ENCODE measurements at places on chromosomes 12 and 14. TPM values are rescaled to one million over a fixed set of nuclear protein-coding genes. Genes with fewer than 3 reads are reported as not detected.

Gene ZDHHC22
- total RNA-seq = 0.23 TPM

Gene RFLNA
- not detected for total RNA-seq

Gene PZP
- not detected for total RNA-seq

Gene CLEC9A
- not detected for total RNA-seq

Gene CLEC4C
- not detected for total RNA-seq

Gene KCNJ8
- total RNA-seq = 0.22 TPM

Gene TSPAN11
- total RNA-seq = 0.10 TPM

Gene IFNG-AS1
- total RNA-seq = not detected

Gene SLC11A2
- 20.0 TPM for total RNA-seq

Gene HHIPL1
- 0.20 TPM for total RNA-seq

Gene ACOT4
- total RNA-seq = 2.2 TPM

Gene KIAA0586
- total RNA-seq = 5.0 TPM

Gene RNASE7
- total RNA-seq = 0.07 TPM

Gene KRT4
- 3.6 TPM for total RNA-seq

All from A549 treated with Hydrocortisone at 1 μM for 4 hours (cell line).